Anterior cingulate cortex (tissue), 58 donors: ENCODE measurements at places on chromosomes 5 and 9.

GRCh38 chr9:34047864-34048726 is 592 bp downstream of the UBAP2 start:
- no peak for DNase-seq

DNA sequence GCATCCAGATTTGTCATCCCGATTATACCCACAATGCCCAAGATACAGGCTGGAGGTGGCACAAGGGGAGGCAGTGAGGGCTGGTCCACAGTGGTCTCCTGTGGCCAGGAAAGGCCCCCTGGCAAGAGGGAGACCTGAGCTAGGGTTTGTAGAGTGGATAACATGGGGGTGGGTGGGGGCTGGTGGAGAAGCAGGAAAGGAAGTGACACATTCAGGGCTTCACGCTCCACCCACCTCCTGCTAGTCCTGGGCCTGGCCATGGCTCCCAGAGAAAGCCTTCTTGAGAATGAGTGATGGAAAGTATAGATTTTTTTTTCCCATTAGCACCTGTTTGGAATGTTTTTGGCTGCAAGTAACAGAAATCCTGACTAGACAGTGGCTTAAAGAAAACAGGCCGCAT is 81.3 kb downstream of the ANKRD33B start:
- DNase-seq, result no peak

DNA sequence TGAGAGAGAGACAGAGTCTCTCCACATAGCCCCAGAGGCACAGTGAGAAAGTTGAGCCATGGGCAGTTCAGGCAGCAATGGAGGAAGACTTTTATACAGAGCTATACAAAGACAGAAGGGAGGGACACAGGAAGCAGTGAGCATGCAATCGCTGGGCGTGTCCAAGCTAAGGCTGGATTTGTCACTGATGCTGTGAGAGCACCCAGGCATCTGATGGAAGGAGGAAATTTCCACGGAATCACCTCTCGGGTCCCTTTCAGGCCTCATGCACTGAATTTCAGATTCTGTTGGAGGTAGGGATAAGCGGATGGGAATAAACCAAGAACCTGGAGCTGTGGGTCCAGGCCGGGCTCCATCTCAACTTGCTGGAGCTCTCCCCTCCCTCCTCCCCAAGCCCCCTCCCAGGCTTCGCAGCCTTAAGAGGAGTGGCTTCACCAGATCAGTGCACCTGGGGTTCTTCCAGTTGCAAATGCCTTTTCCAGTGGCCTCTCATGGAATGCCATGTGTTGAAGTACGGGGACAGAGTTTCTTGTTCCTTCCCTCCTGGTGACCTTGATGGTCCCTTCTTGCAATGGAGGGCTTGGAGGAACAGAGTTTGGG is 114.8 kb upstream of the ALDH1B1 start:
- DNase-seq, result no peak

GRCh38 chr9:27437652-27438373 is 86.3 kb upstream of the IFNK start:
- DNase-seq, result no peak

- no peak for DNase-seq
Observed at GRCh38 chr9:37104183-37104889, 16.0 kb upstream of the ZCCHC7 start.

DNA sequence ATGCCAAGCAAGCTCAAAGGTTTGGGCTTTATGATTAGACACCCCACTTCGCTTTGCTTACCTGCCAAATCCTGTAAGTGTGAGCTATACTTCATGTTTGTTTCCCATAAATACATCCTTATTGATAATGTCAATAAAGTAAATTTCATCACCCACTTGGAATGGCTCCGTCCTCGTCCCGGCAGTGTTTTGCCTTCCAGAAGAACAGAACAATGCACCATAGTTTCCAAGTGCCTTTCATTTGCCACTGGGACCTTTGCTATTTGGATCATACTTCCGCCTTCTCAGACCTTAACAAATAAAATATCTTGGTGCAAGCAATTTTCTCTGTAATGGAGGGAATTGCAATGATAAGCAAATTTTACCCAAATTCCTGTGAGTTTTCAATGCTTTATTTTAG is 229.3 kb downstream of the PIK3R1 start:
- DNase-seq, result no peak

GRCh38 chr9:128703616-128704355 is 1.5 kb downstream of the PKN3 start:
- DNase-seq, result no peak

- no peak for DNase-seq
Observed at GRCh38 chr5:36161361-36161760, 9.4 kb downstream of the SKP2 start.

GRCh38 chr5:151534350-151534749 is 56.8 kb downstream of the FAT2 start:
- no peak for DNase-seq

- no peak for DNase-seq
Observed at GRCh38 chr5:6464441-6464840, 15.8 kb downstream of the UBE2QL1 start.

DNA sequence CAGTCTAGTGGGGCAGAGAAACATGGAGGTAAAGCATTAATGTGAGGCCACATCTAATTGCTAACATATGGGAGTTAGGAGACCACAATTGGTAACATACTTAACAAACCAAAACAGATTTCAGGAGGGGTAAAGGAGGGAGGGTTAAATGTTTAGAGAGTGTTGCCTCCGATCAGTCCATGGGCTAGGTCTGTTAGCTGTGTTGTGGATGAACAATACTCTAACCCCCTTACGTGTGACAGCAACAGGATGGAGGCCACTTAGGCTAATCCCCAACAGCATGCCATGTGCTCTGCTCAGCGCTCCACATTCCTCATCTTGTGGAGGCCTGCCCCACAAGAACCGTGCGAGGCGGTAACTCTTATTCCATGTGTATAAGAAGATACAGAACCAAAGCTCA is 167.0 kb downstream of the CRB2 start:
- no peak for DNase-seq

- no peak for DNase-seq
Observed at GRCh38 chr5:24805230-24805629, 160.5 kb upstream of the CDH10 start.

DNA sequence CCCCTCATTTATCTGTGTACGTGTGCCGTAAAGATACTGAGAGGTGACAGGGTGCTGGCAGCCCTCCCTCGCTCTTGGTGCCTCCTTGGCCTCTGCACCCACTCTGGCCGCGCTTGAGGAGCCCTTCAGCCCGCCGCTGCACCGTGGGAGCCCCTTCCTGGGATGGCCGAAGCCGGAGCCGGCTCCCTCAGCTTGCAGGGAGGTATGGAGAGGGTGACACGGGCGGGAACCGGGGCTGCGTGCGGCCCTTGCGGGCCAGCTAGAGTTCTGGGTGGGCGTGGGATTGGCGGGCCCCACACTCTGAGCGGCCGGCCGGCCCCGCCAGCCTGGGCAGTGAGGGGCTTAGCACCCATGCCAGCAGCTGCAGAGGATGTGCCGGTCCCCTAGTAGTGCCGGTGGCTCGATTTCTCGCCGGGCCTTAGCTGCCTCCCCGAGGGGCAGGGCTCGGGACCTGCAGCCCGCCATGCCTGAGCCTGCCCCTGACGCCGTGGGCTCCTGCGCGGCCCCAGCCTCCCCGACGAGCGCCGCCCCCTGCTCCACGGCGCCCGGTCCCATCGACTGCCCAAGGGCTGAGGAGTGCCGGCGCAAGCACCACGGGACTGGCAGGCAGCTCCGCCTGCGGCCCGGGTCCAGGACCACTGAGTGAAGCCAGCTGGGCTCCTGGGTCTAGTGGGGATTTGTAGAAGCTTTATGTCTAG is 21.6 kb downstream of the NKX2-5 start:
- no peak for DNase-seq

DNA sequence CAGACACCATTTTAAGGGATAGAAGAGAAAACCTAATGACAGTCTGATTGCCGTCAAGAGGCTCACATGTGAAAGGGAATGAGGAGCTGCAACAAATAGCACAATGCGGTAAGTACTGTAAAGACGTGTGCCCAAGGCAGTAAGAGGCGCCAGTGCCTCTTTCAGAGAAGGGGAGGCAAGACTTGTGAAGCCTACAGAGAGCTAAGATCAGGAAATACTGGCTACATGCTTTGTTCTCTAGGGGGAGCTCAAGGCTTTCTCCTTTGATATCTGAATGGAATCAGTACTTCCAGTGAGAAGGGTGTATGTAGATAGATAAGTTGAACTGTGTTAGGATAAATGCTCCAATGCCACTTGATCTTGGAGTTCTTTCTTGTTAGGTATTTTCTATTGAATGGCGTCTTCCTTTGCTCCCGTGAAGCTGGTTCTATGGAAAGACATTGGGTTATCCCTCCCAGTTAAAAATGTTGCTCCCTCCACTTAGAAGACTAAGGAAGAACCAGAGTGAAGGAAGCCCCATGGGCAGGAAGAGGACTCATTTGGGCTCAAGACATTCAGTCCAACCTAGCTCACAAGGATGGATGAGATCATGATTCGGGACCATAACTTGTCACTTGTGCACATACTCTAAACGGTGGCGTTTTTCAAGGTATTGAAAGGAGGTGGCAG is 23.5 kb upstream of the ALDOB start:
- DNase-seq, result no peak

DNA sequence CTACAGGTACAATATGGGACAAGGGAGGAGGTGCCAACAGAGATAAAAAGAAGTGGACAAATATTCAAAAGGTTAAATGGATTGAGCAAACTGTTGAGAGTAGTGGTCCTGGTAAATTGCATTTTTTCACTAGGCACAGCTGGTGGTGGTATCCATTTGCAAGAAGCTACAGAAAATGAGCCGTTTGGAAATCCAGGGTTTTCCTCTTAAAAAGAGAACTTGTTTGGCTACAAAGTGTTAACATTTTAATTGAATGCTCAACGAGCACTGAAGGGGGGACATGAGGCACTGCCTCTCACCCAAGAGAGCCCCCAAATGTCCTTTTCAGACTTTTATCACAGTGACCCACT is 491 bp upstream of the ZCCHC9 start:
- DNase-seq, result no peak

- DNase-seq, result no peak
Observed at GRCh38 chr5:108484035-108484434, 102.1 kb upstream of the FBXL17 start.

DNA sequence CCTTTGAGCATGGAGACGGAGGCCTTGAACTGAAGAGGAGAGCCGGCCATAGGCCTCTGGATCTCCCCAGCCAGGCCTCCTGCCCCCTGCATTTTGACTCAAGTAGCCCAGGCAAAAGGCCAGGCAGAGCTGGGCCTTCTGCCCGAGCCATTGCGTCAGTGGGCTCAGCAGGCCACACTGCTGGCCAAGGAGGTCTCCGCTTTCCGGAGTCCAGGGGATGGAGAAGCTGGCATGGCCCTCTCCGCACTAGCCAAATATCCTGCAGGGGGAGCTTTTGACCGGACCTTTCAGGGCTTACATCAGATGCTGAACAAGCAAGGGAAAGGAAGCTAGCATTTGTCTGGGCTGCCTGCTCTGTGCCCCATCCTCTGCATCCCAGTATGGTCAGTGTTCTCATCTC is 386.8 kb downstream of the TRIM36 start:
- DNase-seq, result no peak

GRCh38 chr5:154193283-154193682 is 2.8 kb downstream of the GALNT10 start:
- peak; percentile 69 for DNase-seq

DNA sequence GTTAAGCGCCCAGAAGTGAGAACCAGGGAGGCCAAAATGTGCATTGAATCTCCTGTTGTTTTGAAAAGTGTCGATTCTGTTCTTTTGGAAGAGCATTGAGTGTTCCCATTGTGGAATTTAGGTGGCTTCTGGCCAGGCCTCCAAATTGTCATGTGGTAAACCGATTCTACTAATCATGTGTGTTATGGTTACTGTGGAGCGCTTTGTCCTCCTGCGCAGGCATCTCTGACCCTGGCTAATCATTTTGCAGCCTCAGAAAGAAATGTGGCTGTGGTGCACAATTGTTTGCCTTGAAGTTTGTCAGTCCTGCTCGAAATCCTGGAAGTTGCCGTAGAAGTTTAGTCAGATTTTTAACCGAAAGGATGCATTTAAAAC is 121.3 kb downstream of the RASGRF2 start:
- peak; percentile 39 for DNase-seq

- DNase-seq, result no peak
Observed at GRCh38 chr9:124297551-124297901, 39.8 kb downstream of the NEK6 start.

- DNase-seq, result no peak
Observed at GRCh38 chr9:129392093-129392541, 214.1 kb upstream of the IER5L start.

GRCh38 chr9:104279535-104280177 is 185.5 kb downstream of the SMC2 start:
- DNase-seq, result no peak

DNA sequence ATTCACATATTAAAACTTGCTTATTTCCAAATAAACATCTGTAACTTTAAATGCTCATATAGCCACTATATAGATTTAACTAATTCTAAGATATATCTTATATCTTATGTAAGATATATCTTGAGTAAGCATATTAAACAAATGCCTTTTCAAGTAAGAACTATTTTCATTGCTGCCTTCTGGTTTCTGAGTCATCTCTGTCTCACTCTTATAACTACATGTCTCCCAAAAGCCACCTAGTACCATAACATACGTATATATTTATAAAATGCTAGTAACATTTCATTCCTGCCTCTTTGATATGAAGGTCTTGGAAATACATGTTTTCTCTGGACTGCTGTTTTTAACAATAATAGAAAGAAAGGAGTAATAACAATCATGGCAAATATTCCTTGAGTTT is 429.5 kb downstream of the DTWD2 start:
- no peak for DNase-seq

GRCh38 chr9:18668944-18669343 is 195.0 kb downstream of the ADAMTSL1 start:
- DNase-seq, result no peak

DNA sequence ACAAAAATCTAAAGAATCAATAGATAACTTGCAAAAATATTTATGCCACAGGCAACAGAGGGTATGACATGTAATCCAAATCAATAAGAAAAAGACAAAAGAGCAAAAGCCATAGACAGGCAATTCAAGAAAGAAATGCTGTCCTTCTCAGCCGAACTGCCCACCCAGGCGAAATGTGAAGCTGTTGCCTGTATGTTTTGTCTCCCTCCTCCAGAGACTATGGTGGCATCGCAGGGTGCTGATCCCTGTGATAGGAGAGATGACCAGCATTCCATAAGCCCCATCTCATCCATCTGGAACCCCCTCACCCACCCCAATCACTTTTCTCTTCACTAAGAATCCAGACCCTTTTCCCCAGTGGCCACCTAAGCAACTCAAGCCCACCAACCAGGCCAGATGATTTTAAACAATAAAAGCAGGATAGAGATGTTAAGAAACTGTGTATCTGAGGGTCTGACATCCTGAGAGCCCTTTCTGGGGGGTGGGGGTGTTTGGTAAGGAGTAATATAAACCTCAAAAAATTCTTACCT is 5.3 kb upstream of the ACSL6 start:
- no peak for DNase-seq

GRCh38 chr9:88426651-88427050 is 38.4 kb downstream of the SPIN1 start:
- no peak for DNase-seq
